ENCODE measurements at places on chromosomes 7 and 10.

DNA sequence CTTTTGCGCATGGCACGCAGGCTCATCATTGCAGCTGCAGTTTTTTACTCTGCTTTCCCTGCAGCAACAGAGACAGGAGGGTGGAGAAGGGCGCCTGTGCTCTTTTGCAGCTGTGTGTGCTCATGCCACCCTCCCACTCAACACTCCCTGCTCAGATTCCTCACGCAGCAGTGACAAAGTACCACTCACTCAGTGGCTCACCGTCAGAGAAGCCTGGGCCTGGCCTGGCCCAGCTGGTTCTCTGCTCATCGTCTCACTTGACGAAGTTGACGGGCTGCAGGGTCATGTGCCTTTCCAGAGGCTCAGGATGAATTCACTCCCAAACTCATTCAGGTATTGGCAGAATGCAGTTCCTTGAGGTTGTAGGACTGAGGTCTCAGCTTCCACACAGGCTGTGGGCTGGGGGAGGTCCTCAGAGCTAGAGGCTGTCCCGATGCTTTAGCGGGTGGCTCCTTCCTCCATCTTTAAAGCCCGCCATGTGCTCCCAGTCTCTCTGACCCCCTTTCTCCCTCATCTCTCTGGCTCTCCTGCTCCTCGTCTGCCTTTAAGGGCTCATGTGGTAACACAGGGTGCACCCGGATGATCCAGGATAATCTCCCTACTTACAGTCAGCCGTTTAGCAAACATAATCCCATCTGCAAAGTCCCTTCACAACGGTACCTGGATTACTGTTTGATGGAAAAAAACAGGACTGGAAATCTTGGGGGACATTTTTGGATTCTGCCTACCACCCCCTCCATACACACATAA, 25.8 kb downstream of the PTPRE start:
- no peak for DNase-seq

GRCh38 chr7:81684514-81685269, 85.2 kb downstream of the HGF start:
- DNase-seq: peak; percentile 1

DNA sequence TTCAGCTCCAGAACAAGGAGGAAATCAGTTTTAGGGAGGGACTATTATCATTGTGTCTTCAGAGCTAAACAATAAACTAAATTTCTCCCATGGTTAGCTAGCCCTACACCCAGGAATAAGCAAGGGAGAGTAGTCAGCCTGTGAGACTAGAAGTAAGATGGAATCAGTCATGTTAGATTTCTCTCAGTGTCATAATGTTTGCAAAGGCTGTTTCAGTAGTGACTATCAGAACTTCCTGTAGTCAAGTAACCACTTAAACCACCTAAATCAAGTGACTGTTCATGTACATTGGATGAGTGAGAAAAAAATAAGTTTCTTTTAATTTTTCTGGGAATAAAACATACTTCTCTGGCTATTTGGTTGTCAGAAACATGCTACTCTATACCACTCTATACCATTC, 121.6 kb downstream of the KCND2 start:
- no peak for DNase-seq

DNA sequence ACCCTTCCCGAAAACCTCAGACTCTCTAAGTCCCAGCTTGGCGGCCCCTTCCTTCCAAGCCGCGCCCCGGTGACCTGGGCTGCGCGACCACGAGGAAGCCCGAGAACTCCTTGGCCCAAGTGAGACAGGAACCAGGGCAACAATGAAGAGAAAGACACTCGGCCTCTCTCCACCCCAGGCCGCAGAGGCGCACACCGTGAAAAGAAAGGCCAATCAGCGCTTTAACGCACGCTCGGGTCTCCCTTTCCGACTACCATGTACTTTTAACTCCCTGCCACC, 166.4 kb upstream of the PPP1R3A start:
- no peak for DNase-seq

DNA sequence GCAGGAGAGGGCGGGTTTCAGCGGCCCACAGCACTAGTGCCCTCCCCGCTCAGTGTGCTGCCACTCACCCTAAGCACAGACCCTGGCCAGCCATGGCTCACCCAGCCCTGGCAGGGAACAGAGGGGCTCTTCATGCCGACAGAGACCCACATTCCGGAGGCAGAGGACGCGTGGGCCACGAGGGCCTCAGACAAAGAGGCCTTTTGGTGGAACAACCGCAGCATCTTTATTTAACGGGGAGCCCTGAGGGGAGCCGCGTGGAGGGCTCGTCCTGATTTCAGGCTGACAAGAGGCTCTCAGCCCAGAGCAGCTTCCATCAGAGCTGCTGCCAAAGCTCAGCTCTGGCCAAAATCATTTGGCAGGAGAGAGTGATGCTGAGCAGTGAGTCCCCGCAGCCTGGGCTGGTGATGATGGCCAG, 127.8 kb downstream of the SH3PXD2A start:
- no peak for DNase-seq

DNA sequence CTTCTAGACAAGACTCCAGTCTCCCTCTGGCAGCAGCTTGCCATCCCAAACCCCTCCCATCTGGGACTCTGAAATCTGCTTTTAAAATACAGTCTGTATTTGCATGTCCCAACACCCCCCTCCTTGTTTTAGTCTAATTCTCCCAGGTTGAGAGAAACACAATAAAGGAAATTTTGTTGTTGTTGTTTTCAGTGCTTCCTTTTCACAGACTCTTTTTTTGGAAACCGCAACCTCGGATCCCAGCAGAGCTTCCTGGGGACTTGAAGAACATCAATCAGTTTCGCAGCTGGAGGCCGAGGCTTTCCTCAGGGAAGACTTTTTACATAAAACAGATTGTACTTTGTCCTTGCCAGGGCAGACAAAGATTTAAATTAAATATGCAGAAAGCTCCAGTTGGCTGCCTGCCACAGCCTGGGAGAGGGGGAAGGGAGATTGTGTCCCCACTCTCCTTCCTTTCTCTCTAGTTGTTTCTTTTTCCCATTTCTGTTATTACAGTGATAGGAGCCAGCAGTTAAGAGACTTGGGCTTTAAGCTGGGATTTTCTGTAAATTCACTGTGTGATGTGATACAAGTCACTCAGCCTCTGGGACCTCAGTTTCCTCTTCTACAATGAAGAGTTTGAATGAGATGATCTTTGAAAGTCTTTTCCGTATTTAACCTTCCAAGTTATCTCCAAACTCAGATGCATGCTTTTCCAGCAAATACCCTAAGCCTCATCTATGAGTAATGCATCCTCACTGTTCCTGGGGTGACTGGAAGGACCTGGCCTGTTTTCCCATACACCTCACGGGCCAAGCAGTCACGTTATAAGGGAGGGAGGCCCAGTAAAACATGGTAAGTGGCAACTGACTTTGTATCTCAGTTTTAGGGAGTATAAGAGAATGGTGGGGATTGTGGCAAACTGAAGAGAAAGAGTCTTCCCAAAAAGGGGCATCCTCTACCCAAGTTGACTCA, 192.3 kb downstream of the REEP3 start:
- no peak for DNase-seq

- DNase-seq: no peak
Measured at GRCh38 chr10:127872871-127873600, 19.7 kb downstream of the CLRN3 start.

DNA sequence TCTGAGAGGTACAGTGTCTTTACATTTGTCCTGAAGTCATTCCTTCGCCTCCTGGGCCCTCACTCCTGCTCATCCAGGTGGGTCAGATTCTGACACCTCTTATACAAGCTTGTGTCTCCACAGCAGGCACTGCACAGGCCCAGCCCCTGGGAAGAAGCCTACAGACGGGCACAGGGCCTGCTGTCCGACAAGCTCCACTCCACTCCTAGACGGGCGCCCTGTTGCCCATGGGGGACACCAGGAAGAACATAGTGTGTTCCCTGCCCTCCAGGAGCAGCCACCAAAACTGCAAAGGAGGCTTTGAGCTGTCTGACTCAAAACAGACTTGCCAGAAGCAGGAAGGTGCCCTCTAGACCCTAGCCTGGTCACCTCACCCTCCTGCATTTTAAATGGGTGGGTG, 45.6 kb upstream of the SLC29A3 start:
- DNase-seq: no peak

DNA sequence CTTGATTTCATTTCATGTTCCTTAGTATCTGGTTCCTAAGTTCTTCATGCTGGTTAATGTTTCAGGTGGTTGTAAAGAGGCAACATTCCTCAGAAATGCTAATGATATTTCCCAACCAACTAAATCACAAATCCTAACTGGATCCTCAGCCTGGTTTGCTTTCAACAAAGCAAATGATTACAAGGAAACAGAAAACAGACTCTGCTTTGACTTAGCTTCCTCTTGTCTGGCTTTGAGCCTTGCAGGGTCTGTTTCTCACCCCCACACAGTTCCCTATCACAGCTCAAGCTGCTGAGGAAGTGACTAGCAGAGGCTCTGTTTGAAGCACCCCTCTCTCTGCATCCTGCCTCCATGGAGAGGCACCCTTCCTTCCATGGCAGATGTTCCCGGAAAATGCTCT, 130.2 kb upstream of the CTTNBP2 start:
- DNase-seq: no peak

- no peak for DNase-seq
Measured at GRCh38 chr7:157380416-157380815, 43.6 kb downstream of the DNAJB6 start.

GRCh38 chr7:39819514-39819913, 130.5 kb upstream of the CDK13 start:
- DNase-seq: no peak

GRCh38 chr10:21494191-21495001, 31.1 kb downstream of the SKIDA1 start:
- DNase-seq: peak; percentile 61

DNA sequence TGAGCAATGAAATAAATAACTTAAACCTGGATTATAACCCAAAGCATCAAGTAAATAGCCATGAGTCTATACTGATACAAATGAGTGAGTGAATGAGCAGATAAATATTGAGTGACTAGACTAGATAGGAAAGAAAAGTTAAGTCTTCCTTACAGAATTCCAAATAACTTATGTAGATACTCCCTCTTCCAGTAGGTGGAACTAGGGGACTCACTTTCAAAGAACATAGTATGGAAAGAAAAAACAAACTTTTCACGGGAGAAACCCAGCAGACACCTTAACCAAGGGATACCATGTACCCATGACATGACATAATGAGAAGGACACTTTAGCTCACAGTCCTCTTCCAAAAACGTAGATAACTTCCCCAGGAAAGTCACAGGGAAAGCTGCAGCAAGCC, 32.2 kb downstream of the CSGALNACT2 start:
- DNase-seq: no peak

DNA sequence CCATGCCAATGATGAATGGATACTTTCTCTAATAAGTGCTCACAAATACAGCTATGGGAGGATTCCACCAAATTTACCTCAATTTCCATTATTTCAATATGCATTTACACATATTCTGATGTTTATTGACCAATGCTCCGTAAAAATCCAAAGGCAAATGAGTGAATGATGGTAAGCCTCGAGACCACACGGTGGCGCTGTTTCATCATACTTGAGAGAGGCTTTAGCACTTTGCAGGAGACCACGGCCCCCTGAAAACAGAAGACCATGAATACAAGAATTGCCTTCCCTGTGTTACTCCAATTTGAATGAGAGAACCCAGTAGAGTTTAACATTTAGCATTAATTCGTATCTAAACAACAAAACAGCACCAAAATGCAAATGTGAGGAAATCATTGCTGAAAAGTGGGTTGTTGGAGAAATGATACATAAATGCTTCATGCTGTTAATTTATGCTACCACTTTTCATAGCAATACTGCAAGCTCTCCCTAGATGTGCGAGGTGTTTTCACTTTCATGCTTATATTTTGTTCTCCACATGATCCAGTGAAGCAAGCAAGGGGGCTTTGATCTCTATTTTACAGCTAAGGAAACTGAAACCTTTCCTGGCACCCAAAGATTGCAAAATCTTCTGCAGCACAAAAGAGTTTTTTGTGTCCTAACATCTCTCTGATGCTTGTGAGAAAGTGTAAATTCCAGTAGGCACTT, 35.4 kb downstream of the TRIL start:
- peak; percentile 47 for DNase-seq

Data from GM13976 (cell line).